Effector memory CD4-positive, alpha-beta T cell (primary cell): ENCODE measurements at places on chromosomes 2 and 18.

GRCh38 chr2:10972683-10973433, 61.1 kb downstream of the KCNF1 start:
- DNase-seq = no peak

DNA sequence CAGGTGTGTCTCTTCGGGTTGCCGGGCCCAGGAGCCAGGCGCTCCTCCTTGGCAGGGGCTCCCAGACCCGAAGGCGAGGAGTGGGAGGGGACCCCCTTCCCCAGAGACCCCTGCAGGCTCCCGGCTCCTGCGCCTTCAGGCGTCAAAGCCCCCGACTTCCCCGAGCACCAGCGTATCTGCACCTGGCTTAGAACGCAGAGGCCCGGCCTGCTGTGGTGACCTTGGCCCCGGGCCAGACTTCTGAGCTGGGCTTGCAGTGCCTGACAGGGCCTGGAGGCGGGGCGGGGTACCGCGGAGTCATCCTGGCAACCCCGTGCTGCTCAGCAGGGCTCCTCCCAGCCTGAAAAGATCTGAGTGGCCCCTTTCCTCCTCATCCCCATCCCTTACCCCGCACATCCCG, 27.0 kb downstream of the SKA1 start:
- DNase-seq = no peak

- DNase-seq = no peak
These were observed 15.5 kb upstream of the DUSP19 start for GRCh38 chr2:183063083-183063482.

DNA sequence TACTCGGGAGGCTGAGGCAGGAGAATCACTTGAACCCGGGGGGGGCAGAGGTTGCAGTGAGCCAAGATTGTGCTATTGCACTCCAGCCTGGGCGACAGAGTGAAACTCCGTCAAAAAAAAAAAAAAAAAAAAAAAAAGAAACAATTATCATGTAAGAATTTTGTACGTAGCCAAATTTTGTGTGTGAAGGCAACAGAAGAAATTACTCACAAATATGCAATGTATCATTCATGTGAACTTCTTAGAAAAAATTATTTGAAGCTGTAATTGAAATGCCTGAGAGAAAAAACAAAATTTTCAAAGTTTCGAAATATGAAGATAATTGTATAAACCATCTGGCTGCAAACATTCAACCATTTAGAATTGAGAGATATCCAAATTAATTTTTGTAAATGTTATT, 204.8 kb upstream of the PARD3B start:
- DNase-seq = no peak

- no peak for DNase-seq
These were observed 271.5 kb upstream of the MMADHC start for GRCh38 chr2:149858901-149859634.

DNA sequence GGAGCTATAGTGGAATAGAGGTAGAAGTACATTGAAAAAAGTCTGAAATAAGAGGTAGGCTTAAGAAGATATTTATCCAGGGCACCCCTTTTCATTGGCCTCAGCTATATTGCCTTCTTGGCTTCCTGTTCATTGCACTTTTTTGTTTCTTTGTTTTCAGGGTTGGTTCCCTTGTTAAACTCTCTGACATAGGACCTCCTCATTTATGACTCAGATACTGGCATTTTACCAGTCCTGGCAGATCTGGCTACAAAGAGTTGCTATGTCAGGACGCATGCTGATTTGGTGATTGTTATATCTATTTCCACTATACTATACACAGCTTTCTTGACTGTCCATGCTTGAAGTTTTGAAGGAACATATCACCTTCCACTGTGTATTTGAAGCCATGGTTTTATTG, 60.0 kb downstream of the GCA start:
- DNase-seq = no peak

GRCh38 chr2:133655610-133656009, 87.3 kb upstream of the NCKAP5 start:
- DNase-seq = no peak

DNA sequence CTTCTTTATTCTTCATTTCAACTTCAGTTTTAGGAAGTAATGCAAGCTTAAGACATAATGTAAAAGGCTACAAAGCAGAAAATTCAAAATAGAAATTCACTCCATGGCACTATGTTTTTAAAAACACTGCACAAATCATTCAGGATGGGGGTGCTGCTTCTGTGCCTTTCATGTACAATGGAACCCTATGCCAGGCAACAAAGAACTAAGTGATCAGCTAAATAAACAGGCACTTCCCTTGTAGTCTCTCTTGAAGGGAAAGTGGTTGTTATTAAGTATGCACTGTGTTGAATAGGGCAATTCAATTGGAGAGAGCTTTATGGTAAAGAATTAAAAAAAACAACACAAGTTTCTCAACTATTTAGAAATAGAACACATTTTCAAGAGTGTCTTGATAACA, 10.9 kb upstream of the ERBB4 start:
- DNase-seq = no peak

DNA sequence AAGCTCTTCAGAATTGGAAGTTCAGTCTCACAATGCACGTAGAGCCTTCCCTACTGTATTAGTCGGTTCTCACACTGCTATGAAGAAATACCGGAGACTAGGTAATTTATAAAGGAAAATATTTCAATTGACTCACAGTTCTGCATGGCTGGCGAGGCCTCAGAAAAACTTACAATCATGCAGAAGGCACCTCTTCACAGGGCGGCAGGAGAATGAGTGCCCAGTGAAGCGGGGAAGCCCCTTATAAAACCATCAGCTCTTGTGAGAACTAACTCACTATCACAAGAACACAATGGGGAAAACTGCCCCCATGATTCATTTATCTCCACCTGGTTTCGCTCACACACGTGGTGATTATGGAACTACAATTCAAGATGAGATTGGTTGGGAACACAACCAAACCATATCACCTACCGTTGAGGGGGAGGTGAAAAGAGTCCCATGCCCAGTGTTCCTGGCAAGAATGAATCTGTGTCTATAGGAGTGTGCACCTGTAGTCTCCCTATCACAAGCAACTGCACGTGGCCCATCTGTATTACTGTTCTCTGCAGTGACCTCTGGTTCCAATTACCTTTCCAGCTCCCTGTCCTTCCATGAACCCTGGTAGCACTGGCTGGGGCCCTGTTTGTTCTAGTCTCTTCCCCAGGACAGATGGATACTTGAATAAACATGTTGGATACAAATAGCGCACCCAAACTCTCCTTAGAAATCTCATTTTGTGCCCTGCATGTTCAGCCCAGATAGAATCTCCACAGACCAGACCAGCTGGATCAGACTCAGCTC, 44.4 kb upstream of the ATL2 start:
- no peak for DNase-seq

DNA sequence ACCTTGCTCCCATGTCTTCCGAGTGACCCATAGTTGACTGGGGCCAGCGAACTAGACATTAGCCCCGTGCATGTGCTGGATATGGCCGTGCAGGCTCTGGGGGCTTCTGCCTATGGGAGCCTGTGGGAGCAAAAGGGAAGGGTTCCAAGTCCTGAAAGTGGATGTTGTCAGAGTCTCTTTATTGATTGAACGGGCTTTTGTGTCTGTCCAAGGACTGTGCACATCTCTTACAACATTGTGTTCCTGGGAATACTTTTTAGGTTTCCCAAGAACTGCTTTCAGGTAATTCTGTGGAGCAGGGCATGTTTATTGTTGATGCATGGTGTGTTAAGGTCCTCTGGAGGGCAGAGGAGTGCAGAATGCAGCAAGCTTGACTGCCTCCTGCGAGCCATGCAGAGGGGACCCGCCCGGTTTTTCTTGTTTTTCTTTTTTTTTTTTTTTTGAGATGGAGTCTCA, 5.0 kb downstream of the RNF144A start:
- DNase-seq = no peak

DNA sequence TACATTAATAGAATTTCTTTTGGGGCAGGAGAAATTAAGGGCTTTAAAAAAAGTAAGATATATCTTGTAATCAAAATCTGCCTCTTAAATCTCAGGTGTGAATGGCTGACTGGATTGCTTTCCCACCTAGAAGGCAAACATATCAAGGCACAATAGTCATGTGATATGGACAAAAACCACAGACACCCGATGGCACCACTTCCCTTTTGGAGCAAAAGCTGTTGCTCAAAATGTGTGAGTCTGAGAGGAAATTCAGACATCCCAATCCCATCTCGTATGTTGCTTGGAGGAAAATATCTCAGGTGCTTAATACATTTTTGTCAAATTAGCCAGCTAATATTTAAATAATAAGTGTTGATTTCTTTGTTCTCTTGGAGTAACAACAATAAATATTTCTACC, 120.7 kb downstream of the KCNF1 start:
- no peak for DNase-seq

GRCh38 chr2:156473445-156473844, 37.3 kb downstream of the GPD2 start:
- DNase-seq = no peak

DNA sequence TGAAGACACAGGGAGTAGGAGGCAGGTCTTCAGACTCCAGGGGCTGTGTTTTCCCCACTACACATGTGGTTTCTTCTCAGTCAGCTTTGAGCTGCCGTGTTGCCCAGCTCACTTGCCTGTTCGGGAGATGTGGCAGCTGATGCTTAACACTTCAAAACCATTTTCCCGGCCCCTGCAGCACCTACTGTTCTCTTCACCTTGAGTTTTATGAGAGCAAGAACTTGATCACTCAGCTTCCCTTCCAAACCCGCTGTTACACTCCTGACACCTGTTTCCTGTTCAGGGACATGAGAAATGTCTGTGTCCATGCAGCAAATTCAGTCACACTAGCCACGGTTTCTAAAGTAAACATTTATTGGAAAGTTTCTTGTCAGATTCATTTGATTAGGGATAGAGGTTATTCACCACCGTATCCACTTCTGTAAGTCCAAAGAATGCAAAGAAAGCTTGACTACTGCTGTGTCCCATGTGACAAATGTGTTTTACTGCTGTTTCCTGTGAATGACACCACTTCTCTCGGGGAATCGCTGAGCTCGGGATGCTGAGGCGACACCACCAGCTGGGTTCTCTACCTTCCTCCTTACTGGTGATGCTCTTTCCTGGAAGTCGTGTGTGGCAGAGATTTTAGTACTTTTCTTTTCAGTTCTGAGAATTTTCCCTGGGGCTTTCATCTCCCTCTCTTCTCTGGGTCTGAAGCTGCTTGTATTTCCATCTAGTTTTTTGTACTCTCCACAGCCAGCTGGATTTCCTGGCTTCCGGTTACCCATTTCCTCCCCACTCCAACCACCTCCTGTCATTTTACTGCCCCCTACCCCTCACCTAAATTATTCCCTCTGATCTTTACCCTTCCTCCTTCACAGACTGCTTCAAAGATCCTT, 91.7 kb downstream of the KLF7 start:
- DNase-seq = no peak

- no peak for DNase-seq
These were observed 188.0 kb upstream of the PKDCC start for GRCh38 chr2:41859615-41860514.

DNA sequence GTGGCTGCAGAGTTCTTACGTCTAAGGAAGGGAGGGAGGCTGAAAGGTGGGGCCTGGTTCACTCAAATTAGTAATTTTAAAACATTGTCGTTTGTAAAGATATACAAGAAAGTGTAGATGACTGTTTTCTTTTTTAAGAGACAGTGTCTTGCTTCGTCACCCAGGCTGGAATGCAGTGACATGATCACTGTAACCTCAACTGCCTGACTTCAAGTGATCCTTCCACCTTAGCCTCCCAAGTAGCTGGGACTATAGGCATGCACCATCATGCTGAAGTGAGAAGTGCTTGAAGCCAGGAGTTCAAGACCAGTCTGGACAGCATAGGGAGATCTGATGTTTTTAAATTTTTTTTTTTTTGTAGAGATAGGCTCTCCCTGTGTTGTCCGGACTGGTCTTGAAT, 52.9 kb downstream of the HNRNPLL start:
- DNase-seq = no peak

- no peak for DNase-seq
These were observed 34.1 kb downstream of the ODC1 start for GRCh38 chr2:10413991-10414451.

- DNase-seq = no peak
These were observed 54.7 kb upstream of the MBOAT2 start for GRCh38 chr2:9057939-9058761.

DNA sequence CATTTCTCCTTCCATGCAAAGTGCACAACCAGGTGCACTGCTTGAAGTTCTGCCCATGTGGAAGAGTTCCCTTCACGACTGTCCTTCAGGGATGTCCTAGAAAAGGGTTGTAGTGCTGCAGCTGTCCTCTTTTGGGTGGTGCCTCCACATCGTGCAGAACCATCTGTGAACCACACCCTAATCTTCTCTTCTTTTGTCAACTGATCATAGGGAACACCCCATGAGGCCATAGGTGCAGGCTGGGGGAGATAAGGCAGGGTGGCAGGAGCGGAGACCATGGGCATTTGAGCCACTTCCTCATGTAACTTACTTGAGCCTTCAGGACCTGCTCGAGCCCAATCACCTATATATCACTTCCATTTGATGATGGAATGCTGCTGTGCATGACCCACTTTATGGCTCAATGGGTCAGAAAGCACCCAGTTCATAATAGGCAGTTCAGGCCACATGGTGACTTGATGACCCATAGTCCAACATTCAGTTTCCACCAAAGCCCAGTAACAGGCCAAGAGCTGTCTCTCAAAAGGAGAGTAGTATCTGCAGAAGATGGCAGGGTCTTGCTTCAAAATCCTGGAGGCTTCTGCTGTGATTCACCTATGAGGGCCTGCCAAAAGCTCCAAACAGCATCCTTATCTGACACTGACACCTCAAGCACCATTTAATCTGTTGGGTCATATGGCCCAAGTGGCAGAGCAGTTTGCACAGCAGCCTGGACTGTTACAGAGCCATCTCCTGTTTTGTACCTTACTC, 84.7 kb upstream of the CYRIA start:
- DNase-seq = no peak

DNA sequence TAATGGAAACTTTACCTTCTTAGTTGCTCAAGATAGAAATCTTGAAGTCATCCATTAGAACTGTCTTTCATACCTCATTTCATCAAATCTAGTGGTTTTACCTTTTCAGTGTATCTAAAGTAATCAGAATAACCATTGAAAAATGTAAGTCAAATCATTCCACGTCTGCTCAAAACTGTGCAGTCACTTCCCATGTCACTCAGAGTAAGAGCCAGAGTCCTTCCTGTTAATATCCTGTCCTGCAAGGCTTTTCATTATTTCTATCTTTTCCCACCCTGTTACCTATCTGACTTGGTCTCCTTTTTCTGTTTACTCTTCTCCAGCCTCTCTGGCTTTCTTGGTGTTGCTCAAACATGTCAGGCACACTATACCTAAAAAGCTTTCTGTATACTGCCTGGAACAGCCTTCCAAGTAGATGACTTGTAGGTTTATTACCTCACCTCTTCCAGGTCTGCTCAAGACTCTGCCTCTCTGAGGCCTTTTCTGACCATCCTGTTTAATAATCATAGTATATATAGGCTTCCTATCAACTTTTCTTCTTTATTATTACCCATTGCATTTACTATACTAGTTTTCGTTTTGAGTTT, 3.4 kb downstream of the C2orf69 start:
- DNase-seq = no peak

DNA sequence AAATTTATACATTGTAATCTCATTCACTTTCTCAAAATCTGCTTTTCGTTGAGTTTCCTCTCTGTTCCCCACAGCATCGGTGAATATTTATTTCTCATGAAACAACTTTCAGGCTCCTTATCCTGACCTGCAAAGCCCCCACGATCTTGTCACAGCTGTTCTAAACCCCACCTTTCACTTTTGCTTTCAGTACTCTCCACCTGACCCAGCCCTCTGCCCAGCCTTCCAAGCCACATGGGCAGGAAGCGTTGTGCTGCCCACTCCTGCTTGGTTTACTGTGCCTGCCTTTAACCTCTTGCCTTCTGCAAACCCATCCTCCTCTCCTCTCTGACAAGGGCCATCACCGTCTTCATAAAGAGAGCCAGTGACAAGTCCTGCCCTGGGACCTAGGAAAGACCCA, 262.5 kb downstream of the GALR1 start:
- no peak for DNase-seq

GRCh38 chr18:703213-703967, 9.0 kb downstream of the ENOSF1 start:
- DNase-seq = no peak
